ENCODE measurements at places on chromosomes 3 and 15.

DNA sequence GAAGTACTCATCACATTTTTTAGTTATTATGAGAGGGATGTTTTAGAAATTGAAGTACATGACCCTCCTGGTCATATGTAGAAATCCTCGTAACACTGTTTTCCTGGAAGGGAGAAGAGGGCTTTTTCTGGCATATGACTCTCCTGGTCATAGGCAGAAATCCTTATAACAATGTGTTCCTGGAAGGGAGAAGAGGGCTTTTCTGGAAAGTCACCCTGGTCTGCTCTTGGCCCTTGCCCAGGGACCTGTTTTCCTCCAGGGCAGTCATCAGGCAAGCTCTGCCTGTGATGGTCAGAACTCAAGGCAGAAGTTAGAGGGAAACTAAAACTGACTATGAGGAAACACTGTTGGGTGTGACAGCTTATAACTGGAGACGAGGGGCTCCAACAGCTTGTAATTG, 27.7 kb downstream of the LAMP3 start:
- DNase-seq, result no peak

- no peak for DNase-seq
Observed at GRCh38 chr3:152352554-152352953, 83.8 kb downstream of the MBNL1 start.

GRCh38 chr15:50335251-50335650, 19.7 kb downstream of the GABPB1 start:
- DNase-seq, result no peak

DNA sequence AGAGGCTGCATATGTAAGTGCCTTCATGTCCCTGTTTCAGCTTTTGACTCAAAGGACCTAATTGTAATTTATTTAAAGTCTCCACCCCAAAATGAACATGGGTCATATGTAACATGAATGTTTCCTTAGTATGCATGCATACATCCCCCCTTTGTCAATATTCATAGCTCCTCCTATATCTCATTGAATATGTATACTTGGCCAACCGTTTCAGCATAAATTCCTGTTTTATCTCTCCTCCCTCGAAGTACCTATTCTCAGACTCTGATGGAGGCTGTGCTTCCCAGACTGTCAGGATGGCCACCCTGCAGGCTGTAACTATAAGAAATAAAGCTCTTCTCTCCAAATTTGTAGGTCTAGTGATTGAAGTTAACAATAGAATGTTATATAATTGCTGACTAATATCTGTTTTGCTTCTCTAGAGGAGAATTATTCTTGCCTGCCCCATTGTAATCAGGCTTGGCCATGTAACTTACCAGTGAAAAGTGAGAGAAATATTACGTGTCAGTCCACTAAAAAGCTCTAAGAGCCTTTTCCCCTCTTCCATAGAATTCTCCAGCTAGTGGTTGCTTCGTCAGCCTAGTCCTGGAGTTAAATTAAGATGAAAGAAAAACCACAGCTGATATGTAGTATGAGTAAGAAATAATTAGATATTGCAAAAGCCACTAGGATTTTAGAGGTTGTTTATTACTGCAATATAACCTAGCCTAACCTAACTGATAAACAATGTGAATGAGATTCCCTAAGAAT, 245.1 kb downstream of the ZNF385D start:
- no peak for DNase-seq

DNA sequence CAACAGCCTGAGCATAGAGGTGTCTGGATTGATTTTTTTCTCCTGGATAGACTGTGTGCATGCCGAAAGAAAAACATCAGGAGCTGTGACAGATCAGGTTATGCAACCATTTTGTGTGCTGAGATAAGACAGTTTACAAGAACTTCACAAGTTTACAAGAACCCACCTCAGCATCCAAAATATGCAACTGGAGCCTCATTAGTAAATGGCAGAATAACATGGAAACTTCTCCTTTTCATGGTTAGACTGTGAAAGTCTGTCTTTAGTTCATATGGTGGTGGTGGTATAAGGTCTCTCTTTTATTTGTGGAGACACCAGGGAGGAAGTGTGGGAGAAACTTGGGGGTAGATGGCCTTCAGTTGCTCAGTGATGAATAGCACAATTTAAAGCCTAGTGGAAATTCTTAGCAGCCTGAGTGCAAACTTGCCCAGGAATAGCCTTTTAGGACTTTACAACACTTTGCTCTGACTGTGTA, 3.7 kb upstream of the ZNF609 start:
- DNase-seq, result no peak

DNA sequence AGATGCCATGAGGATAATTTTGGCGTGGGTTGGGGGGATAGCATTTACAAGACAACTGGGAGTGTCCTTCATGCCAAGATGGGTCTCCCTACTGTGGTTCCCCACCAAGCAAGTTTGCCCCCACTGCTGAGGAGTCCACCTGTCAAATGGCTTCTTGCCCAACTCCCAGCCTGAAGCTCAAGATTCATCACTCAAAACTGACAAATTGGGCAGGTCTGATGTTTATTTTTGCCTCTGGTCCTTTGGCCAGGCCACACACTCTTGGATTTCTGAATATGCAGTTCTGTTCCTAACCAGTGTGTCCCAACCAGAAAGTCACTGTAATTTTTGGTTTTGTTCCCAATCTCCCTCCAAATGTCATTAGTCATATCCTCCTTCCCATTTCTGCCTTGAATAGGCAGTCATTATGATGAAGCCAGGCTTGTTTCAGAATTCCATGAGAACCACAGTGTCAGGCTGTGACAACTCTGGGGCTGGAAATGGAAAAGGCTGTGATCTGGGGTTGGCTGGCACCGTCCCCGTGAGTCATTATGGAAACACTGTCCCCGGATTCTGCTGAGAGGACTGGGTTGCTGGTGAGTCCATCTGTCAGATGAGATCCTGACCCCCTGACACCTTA, 29.3 kb upstream of the MEF2A start:
- DNase-seq, result no peak

DNA sequence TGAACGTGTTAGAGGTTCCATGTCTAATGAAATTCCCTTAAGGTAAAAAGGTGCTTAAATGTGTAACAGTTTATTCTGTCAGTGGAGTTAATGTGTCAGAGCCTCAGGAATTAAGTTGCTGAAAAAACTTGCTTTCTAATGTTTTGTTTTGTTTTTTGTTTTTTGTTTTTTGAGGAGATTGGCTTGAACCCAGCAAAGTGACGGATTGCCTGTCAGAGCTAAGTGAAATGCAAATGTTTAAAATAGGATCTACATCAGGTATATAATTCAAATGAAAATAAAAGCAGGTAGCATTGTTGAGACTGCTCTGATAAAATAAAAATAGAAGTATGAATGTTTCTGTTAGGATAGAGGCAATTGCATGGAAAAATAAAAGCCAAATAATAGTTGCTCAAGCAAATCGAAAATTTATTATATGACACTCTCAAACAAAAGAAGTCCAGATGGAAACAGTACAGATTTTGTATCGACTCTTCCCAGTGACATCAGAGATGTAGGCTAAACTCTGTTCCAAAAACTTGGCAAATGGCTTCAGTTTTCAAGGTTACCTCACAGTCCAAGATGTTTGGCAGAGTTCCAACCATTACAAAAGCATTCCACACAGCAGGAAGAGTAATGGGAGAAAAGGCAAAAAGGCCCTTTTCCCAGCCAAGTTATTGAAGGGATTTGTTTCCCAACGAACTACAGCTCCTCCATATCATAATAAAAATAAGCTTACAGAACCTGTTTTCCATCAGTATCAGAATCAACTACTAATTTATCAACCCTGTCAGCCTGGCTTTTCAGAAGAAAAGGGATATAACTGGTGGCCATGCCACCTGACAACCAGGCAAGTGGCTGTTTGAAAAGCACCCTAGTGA, 291.0 kb downstream of the TBL1XR1 start:
- DNase-seq, result no peak

DNA sequence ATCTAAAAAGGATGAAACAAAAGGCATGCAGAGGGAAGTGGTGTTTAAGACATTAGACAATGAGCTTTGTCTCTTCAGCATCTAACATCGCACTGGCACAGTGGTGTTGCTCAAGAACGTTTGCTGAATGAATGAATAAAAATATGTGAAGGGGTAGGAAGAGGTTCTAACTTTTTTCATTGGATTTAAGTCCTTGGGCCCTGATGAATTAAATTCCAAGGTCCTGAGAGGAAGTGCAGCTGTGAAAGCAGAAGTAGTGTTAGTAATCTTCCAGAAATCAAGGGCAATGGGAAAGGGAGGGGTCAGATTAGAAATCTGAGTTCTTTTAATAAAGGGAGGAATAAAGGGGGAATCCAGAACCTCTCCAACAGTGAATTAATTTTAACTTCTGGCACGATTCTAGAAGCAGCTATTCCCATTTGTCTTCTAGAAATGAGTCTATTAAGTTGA, 29.6 kb downstream of the TLNRD1 start:
- DNase-seq, result no peak

GRCh38 chr15:82551646-82552247, 11.5 kb upstream of the RPS17 start:
- no peak for DNase-seq

DNA sequence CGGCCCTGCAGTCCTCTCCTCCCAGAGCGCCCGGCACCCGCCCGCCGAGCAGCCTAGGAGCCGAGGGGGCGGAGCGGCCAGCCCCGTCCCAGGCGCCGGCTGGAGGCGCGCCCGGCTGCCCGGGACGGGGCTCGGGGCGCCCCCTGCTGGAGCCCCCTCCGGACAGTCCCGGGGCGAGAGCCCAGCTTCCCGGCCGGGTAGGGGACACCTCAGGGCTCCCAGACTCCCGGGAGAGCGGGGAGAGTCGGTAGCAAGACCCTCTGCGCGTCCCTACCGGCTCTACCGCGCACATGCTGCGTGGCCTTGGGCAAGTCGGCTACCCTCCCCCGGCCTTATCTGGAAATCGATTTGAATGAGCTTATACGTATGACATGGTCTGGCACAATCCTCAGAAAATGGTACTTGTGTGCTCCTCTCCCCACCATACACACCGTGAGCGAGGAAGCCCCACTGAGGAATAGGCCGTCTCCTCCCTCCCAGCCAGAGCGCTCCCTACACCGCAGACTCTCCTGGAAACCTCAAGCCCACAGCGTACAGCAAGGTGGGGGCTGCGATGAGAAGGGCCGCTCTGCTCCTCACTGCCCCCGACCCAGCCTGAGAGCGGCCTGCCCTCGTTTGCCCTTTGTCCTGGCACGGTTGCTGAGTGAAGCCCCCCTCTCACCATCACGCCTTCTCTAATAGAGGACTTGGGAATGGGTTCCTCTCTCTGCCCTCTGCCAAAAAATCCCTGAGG, at the start of gene DAPK2:
DAPK2 (minus strand) TSS at position 65 of the 733 bp plus-strand sequence. CDS start 6,224 bp downstream, outside the sequence.
- DNase-seq, result peak; percentile 52

DNA sequence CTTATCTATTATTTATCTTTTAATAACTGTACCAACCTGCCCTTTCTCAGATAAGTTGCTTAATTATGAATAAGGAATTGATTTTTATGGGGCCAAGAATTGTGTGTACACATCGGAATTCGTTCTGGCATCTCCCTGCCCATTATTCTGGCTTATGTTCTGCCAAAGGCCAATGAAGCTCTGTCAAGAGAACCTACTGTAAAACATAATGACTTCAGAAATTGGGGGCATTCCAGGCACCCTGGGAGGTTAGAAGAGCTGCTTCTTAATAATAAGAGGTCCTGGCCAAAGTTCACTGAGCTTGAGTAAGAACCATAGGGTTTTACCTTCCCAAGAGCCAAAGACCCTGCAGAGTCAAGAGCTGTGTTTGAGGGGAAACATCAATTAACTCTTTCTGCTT, 261.7 kb downstream of the SLC9A9 start:
- no peak for DNase-seq

GRCh38 chr3:111895071-111895470, 36.0 kb downstream of the PHLDB2 start:
- DNase-seq, result no peak

DNA sequence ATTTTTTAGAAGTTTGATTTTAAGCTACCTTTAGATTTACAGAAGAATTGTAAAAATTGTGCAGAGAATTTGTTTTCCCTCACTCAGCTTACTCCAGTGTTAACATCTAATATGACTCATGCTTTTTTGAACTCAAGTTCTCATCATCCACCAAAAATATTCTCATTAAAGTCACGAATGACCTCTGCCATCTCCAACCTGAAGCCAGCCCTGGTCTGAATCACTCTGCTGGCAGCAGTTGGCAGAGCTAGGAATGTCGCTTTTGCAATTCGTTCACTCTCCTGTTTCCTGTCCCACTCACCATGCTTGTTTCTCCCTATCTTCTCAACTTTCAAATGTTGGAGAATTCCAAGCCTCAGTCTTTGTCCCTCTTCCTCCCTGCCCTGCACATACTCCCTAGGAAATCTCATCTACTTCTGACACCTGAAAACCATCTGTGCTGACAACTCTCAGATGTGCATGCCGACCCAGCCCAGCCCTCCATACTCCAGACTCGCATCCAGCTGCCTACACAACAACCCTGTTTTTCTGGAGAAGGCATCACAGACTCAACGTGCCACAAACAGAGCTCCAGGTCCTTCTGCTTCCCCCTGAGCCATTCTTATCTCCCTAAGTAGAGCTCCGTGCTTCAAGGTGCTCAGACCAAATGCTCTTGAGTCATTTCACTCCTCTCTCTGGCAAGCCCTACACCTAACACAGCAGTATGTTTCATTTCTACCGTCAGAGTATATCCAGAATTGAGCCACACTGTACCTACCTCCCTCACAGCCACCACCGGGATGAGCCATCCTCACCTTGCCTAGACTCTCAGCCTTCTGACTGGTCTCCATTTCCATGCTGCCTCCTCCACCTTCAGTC, 24.9 kb downstream of the PRR23E start:
- no peak for DNase-seq

GRCh38 chr15:22988811-22989210, 8.6 kb upstream of the CYFIP1 start:
- DNase-seq, result no peak

GRCh38 chr3:36591959-36592358, 172.4 kb downstream of the DCLK3 start:
- DNase-seq, result no peak

GRCh38 chr3:21345382-21345976, 405.5 kb downstream of the ZNF385D start:
- DNase-seq, result no peak

DNA sequence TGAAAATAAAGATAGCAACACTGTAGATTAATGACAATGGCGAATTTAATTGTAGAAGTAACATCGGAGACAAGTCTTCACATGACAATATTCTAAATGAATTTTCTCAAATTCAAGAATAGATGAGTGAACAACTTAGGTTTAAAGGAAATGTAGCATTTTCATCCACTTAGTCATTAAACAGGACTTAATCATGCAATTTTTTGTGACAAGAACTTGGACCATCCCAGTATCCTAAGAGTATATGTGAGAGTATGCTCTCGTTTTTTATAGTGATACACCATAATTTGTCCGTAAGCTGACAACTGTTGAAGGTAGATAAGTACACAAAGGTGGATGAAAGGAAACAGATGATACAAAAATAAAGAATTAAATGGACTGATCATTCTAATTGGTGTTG, 81.5 kb downstream of the DLG1 start:
- DNase-seq, result no peak

DNA sequence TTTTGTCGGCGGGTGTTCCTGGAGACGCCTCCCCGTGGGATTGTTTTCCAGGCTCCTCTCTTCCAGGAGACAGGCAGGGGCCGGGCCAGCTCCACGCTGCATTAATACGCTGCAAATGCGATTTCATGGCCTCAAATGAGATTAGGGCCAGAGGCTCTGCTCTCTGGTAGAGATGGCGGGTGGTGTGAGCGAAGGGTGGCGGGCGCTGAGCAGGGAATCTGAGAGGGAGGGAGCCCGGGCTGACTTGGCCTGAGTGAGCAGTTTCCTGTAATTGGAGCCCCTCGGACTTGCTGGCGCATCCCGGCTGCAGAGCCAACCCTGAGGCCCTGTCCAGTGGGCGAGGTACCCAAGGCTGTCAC, 7.4 kb upstream of the CCDC33 start:
- DNase-seq, result no peak

All from T-helper 22 cell (primary cell).